Kidney tubule cell (primary cell): ENCODE measurements at places on chromosomes 3 and 15.

DNA sequence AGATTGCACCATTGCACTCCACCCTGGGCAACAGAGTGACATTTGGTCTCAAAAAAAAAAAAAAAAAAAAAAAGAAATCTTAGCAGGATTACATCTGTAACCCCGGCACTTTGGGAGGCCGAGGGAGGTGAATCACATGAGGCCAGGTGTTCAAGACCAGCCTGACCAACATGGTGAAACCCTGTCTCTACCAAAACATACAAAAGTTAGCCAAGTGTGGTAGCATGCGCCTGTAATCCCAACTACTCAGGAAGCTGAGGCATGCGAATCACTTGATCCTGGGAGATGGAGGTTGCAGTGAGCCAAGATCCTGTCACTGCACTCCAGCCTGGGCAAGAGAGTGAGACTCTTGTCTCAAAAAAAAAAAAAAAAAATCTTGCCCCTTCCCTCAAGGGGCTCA is 40.4 kb downstream of the LIPC start:
- DNase-seq = peak; percentile 85

DNA sequence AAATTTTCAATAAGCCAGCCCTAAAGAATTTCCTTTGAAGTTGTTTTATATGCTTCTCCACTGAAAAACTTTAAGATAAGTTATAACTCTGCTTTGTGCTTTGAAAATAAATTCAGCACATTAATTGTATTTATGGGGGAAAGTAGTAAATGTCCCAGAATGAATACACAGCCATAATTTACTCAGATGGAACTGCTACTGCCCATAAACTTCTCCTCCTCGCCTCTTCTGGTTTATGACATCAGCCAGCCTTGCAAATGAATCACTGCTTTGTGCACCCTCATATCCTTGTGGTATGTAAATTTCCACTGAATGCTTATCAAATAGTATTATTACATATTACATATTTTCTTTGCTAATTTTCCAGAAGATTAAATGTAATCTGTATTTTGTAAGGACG is 302.0 kb downstream of the DIPK2A start:
- peak; percentile 59 for DNase-seq

- peak; percentile 25 for DNase-seq
These were observed 212.2 kb downstream of the FOXP1 start for GRCh38 chr3:71371282-71371681.

GRCh38 chr3:49553692-49554632 is at the start of gene BSN:
TSS of gene BSN (plus strand) at chr3:49554477. CDS start at chr3:49554603, 126 bp downstream.
- peak; percentile 91 for DNase-seq

GRCh38 chr15:63701365-63701764 is 104.2 kb downstream of the FBXL22 start:
- DNase-seq = no peak

DNA sequence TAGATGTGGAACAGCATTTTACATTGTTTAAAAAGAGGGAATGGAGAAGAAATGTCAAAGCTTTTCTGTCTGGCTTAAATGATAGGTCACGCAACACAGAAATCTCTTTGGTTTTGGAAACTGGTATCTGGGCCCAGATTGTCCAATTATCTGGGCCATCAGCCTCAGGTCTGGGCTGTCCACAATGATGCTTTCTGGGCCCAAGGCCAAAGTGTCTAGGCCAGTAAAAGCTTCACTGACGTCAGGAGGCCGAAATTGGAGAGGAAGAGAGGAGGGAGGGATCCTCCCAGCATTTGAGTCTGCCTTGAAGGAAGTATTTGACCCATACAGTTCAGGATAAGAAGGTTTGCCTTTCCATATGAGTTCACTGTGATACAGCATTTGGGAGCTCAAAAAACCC is 60.7 kb upstream of the ALDH1A3 start:
- DNase-seq = no peak

- DNase-seq = peak; percentile 37
These were observed 2.1 kb downstream of the RNF168 start for GRCh38 chr3:196501316-196502044.

- peak; percentile 30 for DNase-seq
These were observed 11.7 kb downstream of the PXYLP1 start for GRCh38 chr3:141243271-141243707.

DNA sequence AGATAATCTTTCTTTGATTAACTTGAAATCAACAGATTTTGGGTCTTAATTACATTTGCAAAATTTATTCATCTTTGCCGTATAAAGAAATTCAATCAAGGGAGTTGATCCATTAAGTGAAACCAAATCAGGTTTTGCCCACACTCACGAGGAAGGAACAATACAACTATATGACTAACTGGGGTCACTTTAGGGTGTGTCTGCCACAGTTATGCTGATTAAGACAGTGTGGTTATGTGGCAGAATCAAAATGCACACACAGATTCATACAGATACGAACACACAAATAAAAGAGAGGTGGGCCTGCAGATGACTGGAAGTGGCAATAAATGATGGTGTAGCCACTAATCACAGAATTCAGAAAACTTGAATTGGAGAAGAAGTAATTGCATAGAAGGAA is 543.5 kb downstream of the GABRG3 start:
- DNase-seq = peak; percentile 37

- DNase-seq = no peak
These were observed 4.7 kb upstream of the TYRO3 start for GRCh38 chr15:41554343-41554742.

DNA sequence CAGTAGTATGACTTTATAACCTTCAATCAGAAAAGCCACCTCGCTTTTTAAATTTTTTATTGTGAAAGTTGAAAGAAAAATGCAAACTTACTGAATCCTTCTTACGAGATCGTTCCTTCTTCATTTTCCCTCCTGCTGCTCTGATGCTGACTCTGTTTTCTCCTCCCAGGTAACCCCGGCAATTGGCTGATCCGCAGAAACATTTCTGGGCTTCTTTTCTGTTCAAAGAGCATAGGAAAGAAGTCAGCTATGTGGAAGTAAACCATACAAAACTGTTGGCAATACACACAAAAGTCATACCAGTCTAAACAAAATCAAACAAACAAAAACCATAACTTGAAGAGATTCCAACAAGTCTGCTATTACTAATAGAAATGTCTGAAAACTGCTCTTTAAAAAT is 66.0 kb downstream of the SETD2 start:
- no peak for DNase-seq

DNA sequence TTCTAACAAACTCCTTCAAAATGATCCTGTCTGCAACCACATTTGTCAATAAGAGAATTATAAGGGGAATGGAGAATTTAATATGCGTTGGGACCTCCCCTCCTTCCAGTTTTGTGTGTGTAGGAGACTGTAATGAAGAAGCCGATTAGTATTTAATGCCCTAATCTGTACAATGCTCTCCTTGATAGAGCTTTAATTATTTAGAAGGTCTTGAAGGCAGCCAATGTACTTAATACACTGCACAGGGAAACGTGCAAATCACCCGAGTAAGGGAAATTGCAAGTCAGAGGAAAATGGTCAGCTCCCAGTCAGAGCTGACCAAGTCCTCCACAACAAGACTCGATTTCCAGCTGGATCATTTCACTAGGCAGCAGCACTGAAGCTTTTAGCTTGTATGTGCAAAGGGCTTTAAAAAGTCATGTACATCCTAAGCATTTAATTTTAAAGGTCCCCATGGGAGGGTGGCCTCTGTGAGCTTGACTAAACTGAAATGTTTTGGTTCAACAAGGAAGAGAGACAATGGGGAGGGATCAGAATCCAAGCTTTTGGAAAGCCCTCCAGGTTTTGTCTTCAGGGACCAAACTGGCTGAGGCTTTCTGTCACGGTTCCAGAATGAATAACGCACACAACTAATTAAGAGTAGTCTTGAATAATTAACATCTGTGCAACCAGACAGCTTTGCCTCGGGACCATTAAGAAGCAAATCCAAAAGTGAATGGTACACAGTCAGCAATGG is 159.8 kb upstream of the MITF start:
- no peak for DNase-seq

GRCh38 chr15:94247789-94248638 is 16.7 kb downstream of the MCTP2 start:
- no peak for DNase-seq

GRCh38 chr3:135232226-135232625 is 437.2 kb downstream of the EPHB1 start:
- no peak for DNase-seq
